ENCODE measurements at places on chromosomes 6 and 20. TPM values are rescaled to one million over a fixed set of nuclear protein-coding genes. Genes with fewer than 3 reads are reported as not detected.

The GHRH gene
- not detected for total RNA-seq

The SGK2 gene
- total RNA-seq, result 11.6 TPM

The ME1 gene
- 13.8 TPM for total RNA-seq

The EEF1A2 gene
- total RNA-seq, result not detected

The GTSF1L gene
- not detected for total RNA-seq

The ARMC2 gene
- 11.5 TPM for total RNA-seq

GRCh38 chr6:111585974-111586315 is 19.7 kb downstream of the TRAF3IP2 start:
- H3K27me3 ChIP-seq, result no peaks in the 10 kb centered on the region
- no peak overlapping the region for H3K27ac ChIP-seq
- no peak for DNase-seq
- H3K4me3 ChIP-seq, result no peak overlapping the region
- H3K4me1 ChIP-seq, result peaks cover 62% of the 10 kb centered on the region

GRCh38 chr20:9301129-9302090 is 213.0 kb upstream of the LAMP5 start:
- H3K27ac ChIP-seq, result no peak overlapping the region
- H3K27me3 ChIP-seq, result no peaks in the 10 kb centered on the region
- H3K4me3 ChIP-seq, result no peak overlapping the region
- H3K36me3 ChIP-seq, result no peaks in the 10 kb centered on the region
- DNase-seq, result no peak
- H3K4me1 ChIP-seq, result no peaks in the 10 kb centered on the region

DNA sequence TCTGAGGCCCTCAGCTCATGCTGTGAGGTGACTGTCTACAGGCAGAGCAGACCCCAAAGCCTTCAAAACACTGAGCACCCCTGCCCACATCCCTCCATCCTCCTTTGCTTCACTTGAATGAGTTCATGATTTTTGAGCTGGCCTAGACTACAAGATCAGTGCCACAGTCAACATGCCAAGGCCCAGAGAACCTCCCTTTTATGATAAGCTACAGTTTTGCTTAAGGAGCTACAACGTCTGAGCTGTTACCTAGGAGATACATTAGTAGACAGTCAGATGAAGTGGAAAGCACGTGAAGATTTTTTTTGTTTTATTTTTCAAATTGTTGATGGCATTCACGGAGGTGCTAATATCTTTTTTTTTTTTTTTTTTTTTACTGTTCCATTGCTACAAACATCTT is 139.0 kb downstream of the SOBP start:
- H3K36me3 ChIP-seq, result no peaks in the 10 kb centered on the region
- no peak for DNase-seq
- no peak overlapping the region for H3K4me3 ChIP-seq
- H3K27ac ChIP-seq, result no peak overlapping the region
- peaks cover 6% of the 10 kb centered on the region for H3K4me1 ChIP-seq

DNA sequence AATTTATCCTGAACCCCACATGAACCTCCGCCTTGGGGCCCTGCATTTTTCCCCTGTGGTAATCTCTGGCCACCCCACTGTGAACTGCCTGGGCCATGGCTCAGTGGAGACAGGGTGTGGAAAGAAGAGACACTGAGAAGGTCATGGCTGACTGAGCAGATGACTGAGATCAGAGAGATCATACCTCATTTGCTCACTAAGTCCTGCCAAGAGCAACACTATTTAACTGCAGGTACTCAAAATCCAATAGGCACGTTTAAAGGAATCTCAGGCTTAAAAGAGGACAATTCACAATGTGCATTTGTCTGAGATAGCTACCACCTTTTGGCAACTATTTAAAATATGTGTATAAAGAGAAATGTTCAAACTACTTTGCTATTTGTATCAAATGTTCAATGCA is 305.0 kb downstream of the GMDS start:
- H3K27ac ChIP-seq, result no peak overlapping the region
- H3K4me1 ChIP-seq, result no peaks in the 10 kb centered on the region
- DNase-seq, result no peak
- no peaks in the 10 kb centered on the region for H3K27me3 ChIP-seq

DNA sequence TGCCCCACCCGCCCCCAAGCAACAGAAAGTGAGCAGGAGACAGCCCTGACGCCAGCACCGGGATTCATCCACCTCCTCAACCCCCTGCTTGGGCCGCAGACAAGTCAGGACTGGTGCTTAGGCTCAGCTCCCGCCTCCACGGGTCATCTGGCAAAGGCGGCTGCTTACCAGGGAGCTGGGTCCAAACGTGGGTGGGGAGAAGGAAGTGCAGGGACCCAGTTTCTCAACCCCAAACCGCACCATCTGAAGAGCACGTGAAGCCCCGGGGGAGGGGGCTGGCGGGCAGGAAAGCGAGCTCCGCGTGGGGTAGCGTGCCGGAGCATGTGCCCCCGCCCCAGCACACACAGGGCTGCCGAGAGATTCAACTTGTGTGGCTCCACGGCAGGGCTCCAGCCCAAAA is 87.2 kb downstream of the BMP7 start:
- no peaks in the 10 kb centered on the region for H3K27me3 ChIP-seq
- no peak for DNase-seq
- H3K36me3 ChIP-seq, result no peaks in the 10 kb centered on the region
- H3K4me3 ChIP-seq, result no peak overlapping the region
- H3K4me1 ChIP-seq, result no peaks in the 10 kb centered on the region

DNA sequence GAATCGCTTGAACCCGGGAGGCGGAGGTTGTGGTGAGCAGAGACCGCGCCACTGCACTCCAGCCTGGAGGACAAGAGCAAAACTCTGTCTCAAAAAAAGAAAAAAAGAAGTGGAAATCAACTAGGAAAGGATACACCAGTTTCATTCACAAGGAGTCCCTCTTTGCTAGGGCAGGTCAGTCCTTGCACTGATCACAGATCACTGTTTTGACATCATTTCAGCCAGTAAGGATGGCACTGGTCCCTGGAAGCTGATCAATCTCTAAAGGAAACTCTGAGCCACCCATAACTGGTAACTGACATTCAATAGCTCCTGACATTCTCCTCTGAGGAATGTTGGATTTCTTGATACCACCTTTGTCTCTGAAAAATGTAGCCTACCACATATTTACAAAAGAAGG is 243.1 kb upstream of the SLC35B3 start:
- H3K36me3 ChIP-seq, result no peaks in the 10 kb centered on the region
- no peak for DNase-seq
- no peak overlapping the region for H3K4me3 ChIP-seq
- no peaks in the 10 kb centered on the region for H3K4me1 ChIP-seq

DNA sequence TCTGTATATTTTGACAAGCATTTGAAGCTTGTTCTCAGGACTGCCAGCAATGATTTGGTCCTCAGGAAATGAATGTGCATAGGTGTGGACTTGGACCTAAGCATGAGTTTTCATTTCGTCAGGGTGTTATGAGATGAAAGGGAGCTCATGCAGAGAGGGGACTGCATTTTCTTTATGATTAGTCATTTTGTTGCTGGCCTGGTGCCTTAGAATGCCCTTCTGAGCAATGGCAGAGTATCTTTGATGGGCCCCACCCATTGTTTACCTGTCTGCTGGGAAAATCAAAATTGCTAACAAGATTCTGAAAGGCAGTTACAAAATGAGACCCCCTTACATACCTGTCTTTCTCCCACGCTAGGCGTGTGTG is 51.5 kb upstream of the MTHFD1L start:
- no peak overlapping the region for H3K27ac ChIP-seq
- H3K27me3 ChIP-seq, result no peaks in the 10 kb centered on the region
- H3K36me3 ChIP-seq, result no peaks in the 10 kb centered on the region
- no peak overlapping the region for H3K4me3 ChIP-seq

- H3K4me3 ChIP-seq, result no peak overlapping the region
- H3K4me1 ChIP-seq, result no peaks in the 10 kb centered on the region
- no peaks in the 10 kb centered on the region for H3K27me3 ChIP-seq
- no peak overlapping the region for H3K27ac ChIP-seq
Measured at GRCh38 chr6:20866935-20867703, 332.9 kb downstream of the CDKAL1 start.

All from thoracic aorta (tissue), 2 donors.